ENCODE measurements at places on chromosomes 5 and 9.

GRCh38 chr5:62689599-62690368 is 111.2 kb downstream of the LRRC70 start:
- no peak for ATAC-seq

DNA sequence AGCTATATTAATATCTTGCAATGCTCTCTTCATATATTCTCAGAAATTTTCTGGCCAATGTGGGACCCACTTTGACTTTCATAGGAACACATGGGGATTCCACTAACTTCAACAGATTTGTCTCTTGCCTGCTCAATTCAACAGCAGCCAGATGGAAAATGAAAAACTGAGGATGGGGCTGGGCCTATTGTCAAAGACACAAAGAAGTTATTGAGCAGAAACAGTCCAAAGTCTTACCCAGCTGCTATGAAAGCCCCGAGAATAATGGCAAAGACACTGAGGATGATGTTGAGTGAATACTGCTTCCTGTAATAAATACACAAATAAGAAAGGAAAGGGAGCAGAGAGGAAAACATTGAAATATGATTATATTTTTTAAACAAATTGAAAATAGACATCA is 32.6 kb downstream of the SLC35D2 start:
- ATAC-seq, result no peak

DNA sequence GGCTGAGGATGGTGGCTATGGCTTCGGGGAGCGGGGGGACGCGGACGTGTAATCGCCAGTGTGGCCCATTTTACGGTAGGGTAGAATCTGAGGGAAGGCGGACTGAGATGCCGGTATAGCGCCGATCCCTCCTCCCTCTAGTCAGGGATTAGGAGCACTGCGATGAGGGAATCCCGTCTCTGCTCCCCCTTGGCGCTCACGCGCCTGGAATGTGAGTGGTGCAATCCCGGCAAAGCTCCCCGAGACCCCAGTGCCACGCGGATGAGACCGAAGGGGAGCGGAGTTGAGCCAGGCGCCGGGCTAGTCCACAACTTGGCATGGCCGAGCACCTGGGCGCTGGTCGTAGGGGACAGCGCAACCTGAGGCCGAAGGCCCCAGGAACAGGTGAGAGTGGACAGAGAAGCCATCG is 2.2 kb downstream of the NPR3 start:
- ATAC-seq, result no peak

DNA sequence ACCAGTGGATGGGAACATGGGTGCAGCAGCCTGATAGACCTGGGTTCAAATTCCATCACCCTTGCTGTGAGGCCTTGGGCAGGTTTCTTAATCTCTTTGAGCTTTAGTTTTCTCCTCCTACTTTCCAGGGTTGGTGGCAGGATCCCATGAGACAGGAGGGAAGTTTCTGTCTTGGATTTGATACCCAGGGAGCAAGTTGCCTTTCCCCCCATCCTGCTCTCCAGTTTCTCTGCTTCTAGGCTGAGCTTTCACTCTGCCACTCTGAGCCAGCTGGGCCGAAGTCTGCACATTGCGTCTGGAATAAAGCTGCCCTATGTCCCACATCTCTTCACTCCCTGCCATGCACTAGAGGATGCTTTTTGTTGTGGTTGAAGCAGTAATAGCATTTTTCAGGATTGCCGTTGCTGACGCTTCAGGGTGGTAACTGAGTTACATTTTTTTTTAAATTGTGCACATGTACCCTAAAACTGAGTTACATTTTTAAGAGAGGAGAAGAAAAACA is 40.5 kb upstream of the ANGPTL2 start:
- ATAC-seq, result no peak
